Ovary (tissue), 10 donors: ENCODE measurements at places on chromosomes 7 and 10.

DNA sequence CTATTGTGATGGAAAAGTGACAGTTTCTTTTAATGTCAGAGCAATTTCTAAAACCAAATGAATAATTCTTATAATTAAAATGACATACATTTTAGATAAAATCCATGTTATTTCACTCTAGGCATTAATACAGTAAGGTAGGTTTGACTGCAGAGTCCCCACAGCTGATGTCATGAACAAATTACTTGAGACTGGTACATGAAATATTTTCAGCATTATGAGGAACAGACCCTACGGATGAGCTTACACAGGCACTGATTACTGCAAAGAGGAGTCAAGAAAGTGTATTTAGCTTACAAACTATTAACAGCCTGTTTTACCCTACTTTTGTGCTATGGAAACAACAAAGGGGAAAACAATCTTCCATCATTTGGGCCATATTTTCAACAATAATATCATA is 8.9 kb downstream of the COL1A2 start:
- H3K27me3 ChIP-seq = no peaks in the 10 kb centered on the region
- no peak overlapping the region for H3K27ac ChIP-seq
- DNase-seq = no peak
- H3K36me3 ChIP-seq = no peaks in the 10 kb centered on the region

GRCh38 chr10:33673839-33674415 is 339.5 kb upstream of the NRP1 start:
- no peaks in the 10 kb centered on the region for H3K36me3 ChIP-seq
- no peak overlapping the region for H3K4me3 ChIP-seq
- no peaks in the 10 kb centered on the region for H3K4me1 ChIP-seq

DNA sequence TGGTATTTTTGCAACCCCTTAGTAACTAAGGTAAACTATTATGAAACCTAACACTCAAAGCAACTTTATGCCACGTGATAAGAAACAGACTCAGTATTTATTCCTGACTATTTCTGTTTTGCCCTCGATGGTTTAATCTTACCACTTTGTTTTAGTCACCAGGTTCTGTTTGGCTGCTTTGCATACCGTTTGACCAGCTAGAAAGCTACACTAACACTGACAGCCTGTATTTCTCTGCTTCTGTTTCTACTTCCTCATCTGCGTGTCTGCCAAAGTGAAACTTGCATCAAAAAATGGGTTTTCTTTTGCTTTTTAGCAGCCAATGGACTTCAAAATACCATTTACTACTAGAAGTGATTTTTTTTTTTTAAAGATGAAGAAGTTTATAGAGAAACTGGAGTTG is 802.5 kb downstream of the GRM8 start:
- no peak overlapping the region for H3K27ac ChIP-seq
- no peak for DNase-seq
- H3K36me3 ChIP-seq = no peaks in the 10 kb centered on the region
- H3K4me3 ChIP-seq = no peak overlapping the region

DNA sequence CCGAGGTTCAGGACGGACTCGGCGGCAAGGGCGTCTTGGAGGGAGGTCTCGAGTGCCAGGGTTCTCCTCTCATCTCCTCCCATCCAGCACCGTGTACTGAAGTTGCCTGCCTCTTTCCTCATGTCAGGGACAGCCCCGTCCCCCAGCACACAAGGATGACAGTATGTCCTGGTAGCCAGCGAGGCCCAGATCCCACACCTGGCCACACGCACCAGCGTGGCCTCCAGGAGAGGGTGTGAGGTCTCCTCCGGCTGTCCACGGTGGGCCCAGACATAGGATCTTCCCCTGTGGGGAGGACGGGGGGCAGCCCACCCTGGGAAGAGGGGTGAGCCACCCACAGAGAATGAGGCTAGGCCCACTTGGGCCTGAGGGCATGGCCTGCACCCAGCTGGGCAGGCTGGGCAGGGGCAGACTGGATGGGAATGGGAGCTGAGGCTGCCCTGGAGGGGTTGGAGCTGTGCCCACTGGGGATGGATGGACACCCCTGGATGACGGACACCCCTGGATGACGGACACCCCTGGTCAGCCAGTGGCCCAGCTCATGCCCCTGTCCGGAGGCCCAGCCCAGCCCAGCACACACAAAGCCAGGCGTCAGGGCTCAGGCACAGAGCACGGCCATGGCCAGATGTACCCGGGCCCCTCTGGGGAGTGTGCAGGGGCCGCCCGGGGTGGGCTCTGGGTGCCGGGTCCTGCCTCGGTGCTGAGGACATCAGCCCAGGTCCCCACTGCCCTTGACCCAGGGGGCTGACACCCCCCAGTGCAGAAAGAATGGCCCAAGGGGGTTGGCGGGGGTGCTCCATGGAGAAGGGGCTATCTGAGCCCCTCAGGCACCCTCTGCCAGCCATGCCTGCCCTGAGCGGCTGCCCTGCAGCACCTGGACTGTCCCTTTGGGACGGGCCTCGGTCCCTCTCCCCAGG is 30.9 kb upstream of the CFAP46 start:
- H3K4me1 ChIP-seq = no peaks in the 10 kb centered on the region
- no peak for DNase-seq
- H3K27ac ChIP-seq = no peak overlapping the region
- H3K4me3 ChIP-seq = no peak overlapping the region
- H3K27me3 ChIP-seq = no peaks in the 10 kb centered on the region

GRCh38 chr7:159198016-159198724 is 53.5 kb upstream of the VIPR2 start:
- DNase-seq = no peak
- H3K27ac ChIP-seq = no peak overlapping the region
- no peaks in the 10 kb centered on the region for H3K27me3 ChIP-seq
- no peaks in the 10 kb centered on the region for H3K36me3 ChIP-seq
- peaks cover 8% of the 10 kb centered on the region for H3K4me1 ChIP-seq

DNA sequence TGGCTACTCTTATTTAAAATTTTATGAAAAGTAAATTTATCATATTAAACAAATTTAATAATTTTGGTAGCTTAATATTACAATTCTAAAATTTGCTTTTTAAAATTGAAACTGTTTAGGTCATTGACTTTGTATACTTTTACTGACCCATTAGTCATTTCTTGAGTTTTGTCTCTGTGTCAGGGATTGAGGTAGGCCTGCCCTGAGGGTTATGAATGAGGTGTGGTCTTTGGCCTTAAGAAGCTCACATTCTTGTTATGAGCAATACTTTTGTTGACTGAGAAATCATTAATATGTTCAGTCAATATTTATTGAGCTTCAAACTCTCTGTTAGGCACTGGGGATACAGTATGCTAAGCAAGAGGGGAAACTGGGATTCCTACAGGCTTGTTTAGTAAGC is 47.0 kb upstream of the RPA3 start:
- H3K27me3 ChIP-seq = no peaks in the 10 kb centered on the region
- no peak for DNase-seq
- no peaks in the 10 kb centered on the region for H3K36me3 ChIP-seq
- no peak overlapping the region for H3K4me3 ChIP-seq
- no peak overlapping the region for H3K27ac ChIP-seq
- H3K4me1 ChIP-seq = peaks cover 3% of the 10 kb centered on the region

- DNase-seq = peak; percentile 2
- H3K4me1 ChIP-seq = no peaks in the 10 kb centered on the region
Observed at GRCh38 chr10:43231523-43232078, 35.3 kb downstream of the RASGEF1A start.

DNA sequence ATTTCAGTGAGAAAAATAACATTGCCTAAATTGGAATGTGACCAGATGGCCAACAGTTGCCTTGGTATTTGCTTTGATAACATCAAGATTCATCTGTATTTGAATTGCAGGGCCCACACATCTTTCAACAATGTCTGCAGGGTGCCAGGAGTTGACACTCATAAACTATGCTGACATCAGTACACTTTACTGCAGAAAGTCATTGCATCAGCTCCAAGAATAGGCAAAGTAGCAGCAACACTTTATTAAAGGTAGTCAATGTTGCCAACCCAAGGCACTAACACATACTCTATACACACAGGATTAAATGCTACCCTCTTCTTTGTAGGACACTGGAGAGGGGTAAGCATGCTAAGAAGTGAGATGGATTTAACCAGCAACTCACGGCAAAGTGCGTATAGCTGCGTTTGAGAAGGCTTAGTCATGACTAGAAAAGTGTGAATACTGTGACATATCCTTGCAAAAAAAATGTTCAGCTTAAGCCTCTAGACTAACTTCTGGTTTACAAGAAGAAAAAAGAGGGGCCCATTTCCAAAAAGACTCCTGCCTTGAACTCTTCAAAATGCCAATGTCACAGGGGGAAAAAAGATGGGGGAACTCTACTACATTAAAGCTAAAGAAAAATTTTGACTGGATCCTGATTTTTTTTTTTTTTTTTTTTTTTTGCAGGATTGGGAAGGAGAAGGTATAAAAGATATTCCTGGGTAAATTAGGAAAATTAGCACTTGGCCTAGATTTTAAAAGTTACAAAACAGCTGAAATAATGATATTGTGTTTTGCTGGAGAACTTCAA is 2.2 kb downstream of the BBIP1 start:
- no peak overlapping the region for H3K27ac ChIP-seq
- H3K4me3 ChIP-seq = no peak overlapping the region
- peaks cover 1% of the 10 kb centered on the region for H3K4me1 ChIP-seq
- H3K36me3 ChIP-seq = no peaks in the 10 kb centered on the region

GRCh38 chr7:106290319-106290718 is 5.5 kb upstream of the NAMPT start:
- H3K36me3 ChIP-seq = no peaks in the 10 kb centered on the region
- H3K4me1 ChIP-seq = peaks cover 3% of the 10 kb centered on the region
- no peak overlapping the region for H3K27ac ChIP-seq
- DNase-seq = no peak

- H3K4me1 ChIP-seq = no peaks in the 10 kb centered on the region
- H3K4me3 ChIP-seq = no peak overlapping the region
- H3K27ac ChIP-seq = no peak overlapping the region
- H3K36me3 ChIP-seq = no peaks in the 10 kb centered on the region
Observed at GRCh38 chr7:117164620-117165019, 158.2 kb downstream of the WNT2 start.

DNA sequence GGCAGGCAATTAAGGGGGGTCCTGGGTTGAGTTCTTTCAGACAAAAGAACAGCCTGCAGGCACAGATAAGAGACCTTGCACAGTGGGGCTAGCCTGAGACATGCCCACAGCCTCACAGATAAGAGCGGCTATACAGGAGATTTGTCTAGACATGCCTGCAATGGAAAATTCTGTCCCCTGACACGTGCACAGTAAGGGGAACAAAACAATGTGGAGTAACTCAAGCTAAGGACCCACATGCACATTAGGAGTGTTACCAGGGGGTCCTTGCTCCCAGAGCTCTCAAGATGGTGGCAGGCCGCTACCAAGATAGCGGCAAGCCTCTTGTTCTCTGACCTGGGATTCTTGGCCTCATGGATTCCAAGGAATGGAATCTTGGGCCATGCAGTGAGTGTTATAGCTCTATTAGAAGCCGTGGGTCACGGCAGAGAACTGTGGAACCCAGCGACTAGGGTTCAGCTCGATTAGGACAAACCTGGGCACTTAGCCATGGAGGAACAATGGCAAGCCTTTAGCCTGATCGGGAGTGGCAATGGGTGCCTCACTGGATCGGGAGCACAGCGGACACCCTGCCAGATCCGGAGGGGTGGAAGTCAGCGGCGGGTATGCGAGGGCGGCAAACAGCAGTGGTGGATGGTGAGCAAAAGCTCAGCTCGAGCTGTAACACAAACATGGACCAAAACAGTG is 196.9 kb downstream of the CCSER2 start:
- H3K27ac ChIP-seq = no peak overlapping the region
- H3K36me3 ChIP-seq = no peaks in the 10 kb centered on the region
- H3K4me3 ChIP-seq = no peak overlapping the region
- no peaks in the 10 kb centered on the region for H3K4me1 ChIP-seq
- H3K27me3 ChIP-seq = no peaks in the 10 kb centered on the region

DNA sequence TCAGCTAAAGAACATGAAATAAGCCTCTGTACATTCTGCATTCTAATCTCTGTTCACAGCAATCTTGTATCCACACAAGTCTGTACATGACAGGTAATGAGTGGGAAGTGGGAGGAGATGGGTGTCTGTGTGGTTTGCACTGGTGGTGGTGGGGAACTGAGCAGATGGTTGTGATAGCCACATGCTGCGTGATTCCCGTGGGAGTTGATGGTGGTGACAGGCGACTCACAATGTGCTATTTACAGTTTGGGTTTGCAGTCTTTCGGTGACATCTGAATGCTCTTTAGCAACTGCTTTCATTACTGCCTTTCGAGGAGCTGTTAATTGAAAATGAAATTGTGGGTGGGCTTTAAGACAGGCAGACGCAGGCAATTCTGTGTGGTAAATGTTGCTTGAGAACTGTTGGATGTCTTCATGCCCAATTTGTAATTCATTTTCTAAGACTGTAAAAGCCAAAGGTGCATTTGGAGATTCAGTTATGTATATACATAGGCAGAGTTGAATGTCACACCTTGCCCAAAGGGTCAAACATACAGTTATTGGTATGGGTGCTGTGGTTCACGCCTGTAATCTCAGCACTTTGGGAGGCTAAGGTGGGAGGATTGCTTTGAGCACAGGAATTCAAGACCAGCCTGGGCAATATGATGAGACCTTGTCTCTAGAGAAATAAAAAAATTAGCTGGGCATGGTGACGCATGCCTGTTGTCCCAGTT is 308.2 kb downstream of the AUTS2 start:
- no peaks in the 10 kb centered on the region for H3K36me3 ChIP-seq
- no peak for DNase-seq
- no peak overlapping the region for H3K27ac ChIP-seq
- H3K4me3 ChIP-seq = no peak overlapping the region
- no peaks in the 10 kb centered on the region for H3K27me3 ChIP-seq

DNA sequence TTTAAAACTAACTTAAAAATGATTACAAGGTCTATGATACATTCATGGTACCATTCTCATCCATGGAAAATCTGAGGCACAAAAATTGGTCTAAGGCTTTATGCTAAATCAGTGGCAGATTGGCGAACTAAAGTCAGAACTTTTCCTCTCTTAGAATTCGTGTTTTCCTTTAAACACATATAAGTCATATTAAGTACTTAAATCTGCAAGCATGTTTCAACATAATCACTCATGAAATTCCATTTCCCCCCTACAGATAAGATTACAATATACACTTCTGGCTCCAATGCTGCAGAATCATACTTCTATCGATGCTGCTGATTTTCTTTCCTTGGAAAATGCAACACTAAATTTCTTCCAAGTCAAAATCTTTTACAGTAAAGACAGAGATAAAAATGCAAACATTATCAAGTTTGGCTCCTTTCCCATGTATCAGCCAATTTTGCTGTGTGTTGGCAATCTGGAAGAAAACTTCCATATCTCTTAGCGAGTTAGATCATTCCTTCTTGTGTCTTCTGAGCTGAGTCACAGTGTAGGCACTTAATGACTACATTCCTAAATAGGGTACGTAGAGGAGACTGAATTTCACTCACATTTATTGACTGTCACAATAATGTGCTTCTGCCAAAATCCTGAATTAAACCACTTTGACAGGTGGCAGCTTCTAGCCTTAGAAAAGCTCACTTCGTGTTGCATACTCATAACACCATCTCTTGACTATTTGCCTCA is 76.4 kb upstream of the LRRC17 start:
- H3K27me3 ChIP-seq = no peaks in the 10 kb centered on the region
- DNase-seq = no peak
- H3K4me1 ChIP-seq = peaks cover 3% of the 10 kb centered on the region
- no peak overlapping the region for H3K4me3 ChIP-seq
- no peak overlapping the region for H3K27ac ChIP-seq

GRCh38 chr7:137985253-137985896 is 16.5 kb downstream of the CREB3L2 start:
- H3K27me3 ChIP-seq = no peaks in the 10 kb centered on the region
- H3K4me1 ChIP-seq = peaks cover 41% of the 10 kb centered on the region
- no peak for DNase-seq
- no peak overlapping the region for H3K4me3 ChIP-seq
- H3K27ac ChIP-seq = no peak overlapping the region
